ENCODE measurements at places on chromosomes 3 and 15.

GRCh38 chr15:57595011-57595866 lies 3.5 kb downstream of the MYZAP start:
- DNase-seq: no peak

GRCh38 chr3:58979840-58980239 lies 70.0 kb downstream of the CFAP20DC start:
- DNase-seq: no peak

GRCh38 chr3:111315930-111316587 lies 225.9 kb upstream of the CD96 start:
- no peak for DNase-seq

DNA sequence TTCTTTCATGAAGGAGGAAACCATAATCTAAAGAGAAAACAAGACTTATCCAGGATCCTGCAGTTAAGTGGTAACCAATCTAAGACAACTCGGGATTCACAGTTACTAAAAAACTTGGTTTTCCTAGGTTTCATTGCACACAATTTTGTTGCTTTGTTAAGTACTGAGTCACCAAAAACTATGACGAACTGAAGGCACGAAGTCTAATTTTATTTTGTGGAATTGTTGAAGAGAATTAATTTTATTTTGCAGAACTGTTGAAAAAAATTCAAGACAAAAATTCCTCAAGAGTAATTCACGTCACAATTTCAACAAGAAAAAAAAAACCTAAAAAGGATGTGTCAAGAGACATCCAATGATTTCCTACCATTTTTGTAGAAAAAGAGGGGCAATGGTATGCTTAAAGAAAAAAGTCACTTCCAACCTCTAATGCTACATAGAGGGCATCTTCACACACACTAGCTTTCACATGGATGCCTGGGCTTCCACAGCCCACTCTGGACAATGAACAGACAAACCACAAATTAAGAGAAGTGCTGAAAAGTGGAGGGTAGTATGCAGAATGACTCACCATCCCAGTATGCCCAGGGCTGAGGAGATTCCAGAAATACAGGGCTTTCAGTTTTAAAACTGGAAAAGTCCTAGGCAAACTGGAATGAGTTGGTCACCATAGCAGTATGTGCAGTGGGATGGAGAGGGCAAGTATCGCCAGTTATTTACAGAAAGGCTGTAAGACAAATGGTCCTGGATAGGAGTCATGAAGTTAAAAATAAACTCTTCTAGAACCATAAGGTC lies 29.2 kb downstream of the PLOD2 start:
- DNase-seq: no peak

DNA sequence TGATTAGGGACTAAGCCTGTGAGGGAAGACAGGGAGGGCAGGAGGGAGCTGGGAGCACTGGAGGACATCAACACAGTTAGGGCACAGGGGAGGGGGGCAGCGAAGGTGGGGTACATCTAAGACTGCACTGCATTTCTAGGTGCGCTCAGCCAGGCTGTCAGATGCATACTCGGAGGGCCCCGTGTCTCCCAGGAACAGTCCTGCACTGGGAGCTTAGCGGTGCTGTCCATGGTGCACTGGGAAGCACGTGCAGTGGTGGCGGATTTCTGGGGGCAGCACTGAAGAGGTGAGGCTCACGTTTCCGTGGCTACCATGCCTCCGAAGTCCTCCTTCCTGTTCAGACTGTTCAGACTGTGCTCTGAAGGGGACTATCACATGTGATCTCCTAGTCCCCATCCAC lies 54.4 kb downstream of the ROPN1B start:
- no peak for DNase-seq

GRCh38 chr3:165946360-165946759 lies 109.1 kb upstream of the BCHE start:
- no peak for DNase-seq

GRCh38 chr3:155906900-155907299 lies 36.5 kb downstream of the GMPS start:
- no peak for DNase-seq

DNA sequence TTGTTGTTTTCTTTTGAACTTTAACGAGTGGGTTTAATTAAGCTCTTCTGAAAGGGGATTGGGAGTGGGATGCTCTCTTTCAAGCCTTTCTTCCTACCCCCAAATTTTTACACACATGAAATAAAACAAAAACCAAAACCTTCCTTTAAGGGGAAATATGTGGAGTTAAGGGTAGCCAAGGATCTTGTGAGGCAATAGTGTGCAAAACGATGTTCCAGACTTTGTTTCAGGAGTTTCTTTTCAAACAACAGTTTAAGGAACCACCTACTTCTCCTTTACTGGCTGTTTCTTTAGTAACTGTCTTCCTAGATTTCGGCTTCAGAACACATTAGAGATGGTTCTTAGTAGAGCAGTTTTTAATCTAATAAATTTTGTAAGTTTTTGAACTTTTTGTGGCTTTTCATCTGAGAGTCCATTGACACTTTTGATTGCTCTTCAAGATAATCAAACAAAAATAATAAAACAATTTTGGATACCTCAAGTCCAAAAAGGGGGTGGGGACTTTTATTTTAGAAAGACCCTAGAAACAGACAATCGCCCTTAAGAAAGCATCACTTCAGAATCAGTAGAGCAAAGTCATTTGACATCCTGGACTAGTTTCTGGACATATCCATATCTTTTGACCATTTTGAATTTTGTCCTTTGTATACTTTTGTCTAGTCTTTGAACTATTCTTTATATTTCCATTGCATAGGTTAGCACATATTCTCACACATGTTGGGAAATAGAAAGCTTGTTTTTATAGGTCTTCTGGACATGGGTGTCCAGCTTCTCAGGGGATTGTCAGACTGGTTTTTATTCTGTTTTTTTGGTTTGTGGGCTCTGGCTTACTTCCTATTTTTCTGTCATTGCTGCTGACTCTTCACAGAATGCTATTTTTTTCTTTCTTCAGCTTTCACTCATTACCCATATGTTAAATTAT lies 6.0 kb downstream of the DIPK2A start:
- no peak for DNase-seq

DNA sequence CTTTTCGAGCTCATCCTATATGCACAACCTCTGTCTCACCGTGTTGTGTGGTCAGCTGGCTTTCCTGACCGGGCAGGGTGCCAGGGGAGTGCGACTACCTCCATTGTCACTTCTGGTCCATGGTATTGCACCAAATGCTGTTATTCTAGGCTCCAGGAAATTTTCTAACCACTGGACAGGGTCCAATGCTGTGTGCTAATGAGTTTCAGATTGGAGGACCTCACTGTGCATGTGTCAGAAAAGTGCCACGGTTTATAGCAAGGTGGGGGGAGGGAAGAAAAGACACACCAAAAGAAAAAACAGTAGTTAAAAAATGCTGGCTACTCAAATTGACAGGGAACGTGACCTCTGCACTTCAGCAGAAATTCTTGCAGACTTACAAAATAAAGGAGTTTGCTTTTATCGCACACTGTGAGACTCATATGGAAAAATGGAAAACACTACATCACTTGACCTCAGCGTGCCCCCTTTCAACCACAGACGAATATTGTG lies 480.1 kb downstream of the FOXP1 start:
- DNase-seq: no peak
